Activated CD4-positive, alpha-beta T cell treated with anti-CD3 and anti-CD28 coated beads, Interleukin-2, amount 10 ng/mL, durations not matched to agents 7 days and 5 days (primary cell): ENCODE measurements at places on chromosomes 4 and X. TPM values are rescaled to one million over a fixed set of nuclear protein-coding genes. Genes with fewer than 3 reads are reported as not detected.

C4orf17 gene
- not detected for total RNA-seq

SH2D1A gene
- total RNA-seq = 64.4 TPM

GRCh38 chrX:20361890-20362262, 95.2 kb upstream of the RPS6KA3 start:
- no peak for DNase-seq

- no peak for DNase-seq
These were observed 23.1 kb upstream of the GPR34 start for GRCh38 chrX:41665686-41666085.

GRCh38 chrX:11724122-11725017, 33.7 kb upstream of the MSL3 start:
- peak; percentile 23 for DNase-seq

- no peak for DNase-seq
These were observed 55.9 kb upstream of the USP9X start for GRCh38 chrX:41029332-41029731.

- no peak for DNase-seq
These were observed 171.0 kb downstream of the GALNTL6 start for GRCh38 chr4:171983935-171984805.

DNA sequence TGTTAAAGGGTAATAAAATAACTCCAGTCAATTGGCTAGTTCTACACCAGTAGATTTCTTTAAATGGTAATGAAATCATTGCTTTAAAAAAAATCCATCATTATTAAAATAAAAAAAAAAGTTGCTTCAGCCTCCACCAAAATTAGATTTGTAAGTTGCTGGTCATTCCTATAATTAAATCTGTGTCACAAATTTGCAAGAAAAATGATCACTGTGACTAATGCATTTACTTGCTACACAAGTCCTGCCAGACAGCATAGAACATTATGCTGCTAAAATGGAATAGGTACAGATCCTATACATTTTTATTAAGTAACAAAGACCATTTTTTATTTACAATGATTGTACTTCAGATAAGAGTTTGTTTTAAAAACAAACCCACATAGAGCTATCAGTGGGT, 85.8 kb downstream of the SLC10A7 start:
- DNase-seq = no peak
